ENCODE measurements at places on chromosomes 4 and X.

DNA sequence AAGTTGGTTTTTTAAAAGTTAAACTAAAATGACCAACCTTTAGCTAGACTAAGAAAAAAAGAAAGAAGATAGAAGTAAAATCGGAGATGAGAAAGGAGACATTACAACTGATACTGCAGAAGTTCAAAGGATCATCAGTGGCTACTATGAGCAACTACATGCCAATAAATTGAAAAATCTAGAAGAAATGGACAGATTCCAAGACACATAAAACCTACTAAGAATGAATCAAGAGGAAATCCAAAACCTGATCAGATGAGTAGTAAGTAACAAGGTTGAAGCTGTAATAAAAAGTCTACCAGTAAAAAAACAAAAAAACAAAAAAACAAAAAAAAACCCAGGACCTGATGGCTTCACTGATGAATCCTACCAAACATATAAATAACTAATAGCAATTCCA, 16.1 kb downstream of the IQCM start:
- DNase-seq, result no peak

DNA sequence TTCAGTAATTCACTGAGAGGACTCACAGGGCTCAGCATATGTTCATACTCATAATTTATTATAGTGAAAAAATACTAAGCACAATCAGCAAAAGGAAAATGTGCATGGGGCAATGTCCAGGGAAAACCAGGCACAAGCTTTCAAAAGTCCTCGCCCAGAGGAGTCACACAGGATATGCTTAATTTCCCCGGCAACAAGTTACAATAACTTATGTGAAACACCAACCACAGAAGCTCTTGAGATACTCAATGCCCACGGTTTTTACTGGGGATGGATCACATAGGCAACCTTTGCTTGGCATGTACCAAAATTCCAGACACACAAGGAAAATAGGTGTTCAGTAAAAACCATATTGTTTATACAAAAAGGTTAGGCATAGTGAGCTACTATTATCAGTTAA, 38.5 kb upstream of the STPG2 start:
- DNase-seq, result no peak

GRCh38 chrX:1391370-1391706, 575 bp downstream of the SLC25A6 start:
- DNase-seq, result no peak

- DNase-seq, result peak; percentile 95
These were observed 632 bp upstream of the PCDH7 start for GRCh38 chr4:30719454-30720020.

DNA sequence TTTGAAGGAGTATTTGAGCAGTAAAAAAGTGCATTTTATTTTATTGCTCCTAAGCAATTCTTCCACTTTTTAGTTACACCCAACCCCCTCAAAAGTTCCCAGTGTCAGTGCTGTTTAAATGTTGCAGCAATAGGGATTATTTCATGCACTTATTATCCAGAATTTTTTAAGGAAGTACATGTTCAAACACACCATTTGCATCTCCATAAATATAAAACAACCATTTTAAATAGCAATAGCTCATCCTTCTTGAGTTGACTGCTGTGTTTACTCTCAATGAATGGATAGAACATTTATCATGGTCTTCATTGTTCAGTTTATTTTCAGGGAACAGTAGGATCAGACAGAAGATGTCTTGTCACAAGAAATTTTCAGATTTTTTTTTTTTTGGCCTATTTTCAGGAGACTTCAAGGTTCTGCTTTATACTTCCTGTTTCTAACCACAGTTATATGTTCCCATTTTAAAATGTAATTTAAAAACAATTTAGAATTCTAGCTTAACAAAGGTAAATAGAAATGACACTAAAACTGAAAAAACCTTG, 171.9 kb downstream of the TMA16 start:
- DNase-seq, result no peak

GRCh38 chr4:48483006-48483776, at the start of gene SLC10A4:
Gene SLC10A4, plus strand, starts transcription at chr4:48483343. Its CDS starts 219 bp downstream, at chr4:48483562.
- peak; percentile 57 for DNase-seq

DNA sequence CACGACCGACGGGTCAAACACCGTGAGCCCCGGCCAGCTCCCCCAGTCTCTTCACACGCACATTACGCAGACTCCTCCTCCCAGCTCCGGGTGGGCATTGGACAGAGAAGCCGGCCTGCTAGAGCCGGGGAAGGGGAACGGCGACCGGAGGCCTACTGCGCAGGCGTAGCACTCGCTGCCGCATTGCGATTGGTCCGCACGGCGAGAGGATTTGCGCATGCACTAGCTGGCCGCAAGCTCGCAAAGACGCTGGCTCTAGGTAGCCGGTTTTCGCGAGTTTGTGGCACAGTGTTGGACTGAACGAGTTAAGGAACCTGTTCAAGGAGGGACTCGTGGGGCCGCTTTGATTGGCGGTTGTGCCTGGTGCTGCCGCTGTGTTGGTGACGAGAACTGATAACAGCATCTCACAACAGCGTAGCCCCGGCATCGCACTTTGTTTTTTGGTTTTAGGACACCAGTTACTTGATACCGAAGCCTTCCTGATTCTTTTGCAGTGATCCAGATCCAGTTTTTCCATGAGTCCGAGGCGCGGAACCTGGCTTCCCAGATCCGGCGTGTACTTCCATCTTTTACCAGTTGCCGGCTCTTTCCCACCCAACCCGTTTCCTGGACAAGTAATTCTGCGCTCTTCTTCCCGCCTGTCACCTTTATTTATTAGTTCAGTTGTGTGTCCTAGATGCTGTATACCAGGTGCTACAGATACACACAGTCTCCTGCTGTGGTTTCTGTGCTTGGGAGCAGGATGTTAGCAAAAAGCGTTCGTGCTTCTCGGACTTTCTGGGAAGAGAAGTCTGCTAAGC, at the start of gene AIFM1:
TSS of gene AIFM1 (minus strand) at position 139 of the 800 bp plus-strand sequence. CDS start 185 bp downstream, outside the sequence.
- peak; percentile 96 for DNase-seq

DNA sequence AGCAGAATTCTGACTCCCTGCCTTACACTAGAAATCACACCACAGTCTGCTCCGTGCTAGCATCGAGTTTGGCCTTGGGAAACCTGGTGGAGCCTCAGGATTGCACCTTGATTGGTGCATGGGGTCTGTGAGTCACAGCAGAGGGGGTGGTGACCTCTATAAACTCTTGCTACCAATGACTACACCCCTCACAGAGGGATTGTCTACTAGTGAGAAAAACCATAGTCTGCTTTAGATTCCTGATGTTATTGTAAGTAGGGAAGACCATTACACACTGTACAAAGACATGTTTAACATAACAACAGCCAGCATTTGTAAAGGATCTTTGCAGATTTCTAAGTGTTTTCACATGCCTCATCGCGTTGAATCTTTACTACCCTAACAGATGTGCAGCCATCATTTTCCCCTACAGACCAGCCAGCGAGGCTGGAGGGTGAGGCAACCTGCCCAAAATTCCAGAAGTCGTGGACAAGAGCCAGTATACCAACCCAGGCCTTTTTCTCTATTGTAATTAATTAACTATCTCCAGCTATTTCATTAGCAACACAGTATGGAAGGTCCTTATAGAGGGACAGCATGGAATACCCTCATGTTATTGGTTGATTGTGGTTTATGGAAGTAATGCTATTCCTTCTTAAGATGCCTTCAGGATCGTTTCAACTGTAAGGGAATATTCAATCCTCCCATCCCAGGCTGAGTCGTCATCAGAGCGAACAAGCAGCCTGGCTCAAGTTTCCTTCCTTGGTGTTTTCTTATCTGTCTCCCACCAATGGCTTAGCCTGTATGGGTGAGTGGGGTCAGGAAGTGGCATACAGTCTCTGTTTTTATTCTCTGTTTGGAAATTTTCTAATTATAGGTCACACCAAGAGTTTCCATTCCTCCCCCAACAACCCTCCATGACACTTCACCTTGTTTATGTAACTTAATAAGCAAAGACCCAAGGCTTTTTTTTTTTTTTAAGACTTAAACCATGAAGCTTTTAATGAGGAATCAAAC, 55.9 kb upstream of the KDR start:
- DNase-seq, result no peak

Measured in retina (tissue), 1 donor.